Activated naive CD8-positive, alpha-beta T cell treated with anti-CD3 and anti-CD28 coated beads, Interleukin-2, amount 50 U/mL, for 24 hours (primary cell): ENCODE measurements at places on chromosomes 2 and 18.

DNA sequence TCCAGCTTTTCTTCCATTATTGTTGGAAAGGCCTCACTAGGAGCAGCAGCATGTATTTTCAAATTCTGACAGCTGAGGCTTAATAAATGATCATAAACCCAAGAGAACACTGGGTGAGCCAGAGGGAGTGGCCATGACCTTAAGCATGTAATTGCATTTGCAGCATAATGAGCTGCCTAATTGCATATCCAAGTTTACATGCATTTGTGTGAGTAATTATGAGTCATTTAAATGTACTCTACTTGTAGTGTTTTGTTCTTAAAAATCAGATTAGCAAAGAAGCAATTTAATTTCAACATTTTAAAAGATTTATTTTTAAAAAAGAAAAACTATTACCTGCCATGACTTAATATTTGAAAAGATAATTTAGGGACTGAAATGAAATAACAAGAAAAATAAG, 74.8 kb downstream of the NOL10 start:
- H3K36me3 ChIP-seq: peaks cover 28% of the 10 kb centered on the region
- no peak overlapping the region for H3K27ac ChIP-seq
- H3K4me3 ChIP-seq: no peak overlapping the region
- no peaks in the 10 kb centered on the region for H3K27me3 ChIP-seq
- H3K4me1 ChIP-seq: peaks cover 4% of the 10 kb centered on the region

GRCh38 chr18:75173125-75173432, 35.9 kb downstream of the PTGR3 start:
- no peak for DNase-seq
- peaks cover 2% of the 10 kb centered on the region for H3K27me3 ChIP-seq
- no peak overlapping the region for H3K27ac ChIP-seq
- no peaks in the 10 kb centered on the region for H3K36me3 ChIP-seq
- peaks cover 14% of the 10 kb centered on the region for H3K4me1 ChIP-seq
- no peak overlapping the region for H3K4me3 ChIP-seq

DNA sequence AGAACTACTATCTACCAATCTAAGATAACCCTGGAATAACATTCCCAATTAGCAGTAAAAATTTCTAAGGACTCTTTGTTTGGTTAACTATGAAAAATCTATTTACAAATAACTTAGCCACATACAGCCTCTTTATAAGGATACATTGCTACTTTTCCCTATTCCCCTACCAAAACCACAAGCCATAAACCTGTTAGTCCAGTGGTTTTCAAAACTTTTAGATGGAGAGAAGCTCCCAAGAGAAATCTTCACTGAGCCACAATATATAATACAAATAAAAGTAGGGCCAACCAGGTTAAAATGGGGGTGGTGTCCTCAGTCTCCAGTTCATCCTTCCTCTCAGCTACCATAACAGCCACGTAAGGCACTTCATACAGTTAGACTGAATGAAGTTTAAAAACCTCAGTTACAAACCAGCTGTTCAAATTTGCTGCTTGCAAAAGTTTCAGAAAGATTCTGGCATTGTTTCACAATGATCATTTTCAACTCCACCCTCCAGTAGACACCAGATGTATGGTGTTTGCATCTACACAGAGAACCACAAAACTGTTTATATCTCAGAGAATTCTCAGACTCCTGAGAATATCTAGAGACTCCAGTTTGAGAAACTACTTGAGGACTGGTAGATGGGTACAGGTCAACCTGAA, 26.0 kb downstream of the SOS1 start:
- peaks cover 17% of the 10 kb centered on the region for H3K36me3 ChIP-seq
- peaks cover 49% of the 10 kb centered on the region for H3K4me1 ChIP-seq
- H3K27ac ChIP-seq: no peak overlapping the region
- DNase-seq: no peak

DNA sequence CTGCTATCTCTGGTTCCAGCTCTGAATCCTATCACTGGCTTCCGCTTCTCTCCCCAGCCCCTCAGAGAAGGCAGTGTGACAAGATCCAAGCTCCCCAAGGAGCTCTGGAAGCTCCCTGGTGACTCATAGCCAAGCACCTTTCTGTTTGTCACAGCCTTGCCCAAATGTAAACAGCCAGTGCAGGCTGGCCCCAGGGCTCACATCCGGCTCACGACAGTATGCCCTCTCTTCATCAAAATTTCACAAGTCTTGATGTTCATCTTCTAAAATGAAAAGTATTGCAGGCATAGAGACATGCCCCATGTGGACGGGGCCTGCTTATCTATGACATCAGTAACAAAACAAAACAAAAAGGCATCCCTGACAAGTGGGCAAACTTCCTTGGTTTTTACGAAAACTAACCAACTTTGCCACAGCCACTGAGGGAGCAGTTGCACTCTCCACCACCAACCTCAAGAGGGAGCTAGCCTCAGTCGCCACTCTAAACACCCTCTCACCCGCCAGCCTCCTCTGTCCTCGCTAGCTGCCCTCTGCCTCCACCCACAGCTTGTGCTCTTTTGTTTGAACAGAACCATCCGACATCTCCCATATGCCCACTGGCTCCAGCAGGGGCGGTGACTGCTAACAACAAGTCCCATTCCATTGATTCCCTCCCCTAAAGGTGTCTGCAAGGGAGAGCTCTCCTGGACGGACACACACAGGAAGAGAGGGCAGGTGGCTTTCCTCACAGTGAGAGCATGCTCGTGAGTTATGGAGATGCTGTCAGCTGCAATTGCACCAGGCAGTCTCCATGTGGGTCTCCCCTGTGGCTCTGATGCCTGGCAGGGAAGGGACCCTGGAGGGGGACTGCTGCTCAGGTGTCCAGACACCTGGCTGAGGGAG, 71.0 kb upstream of the DAPL1 start:
- peak overlapping the region; percentile 15 for H3K27ac ChIP-seq
- H3K27me3 ChIP-seq: peaks cover 1% of the 10 kb centered on the region
- no peak for DNase-seq
- H3K4me1 ChIP-seq: no peaks in the 10 kb centered on the region
- H3K4me3 ChIP-seq: no peak overlapping the region
- H3K36me3 ChIP-seq: no peaks in the 10 kb centered on the region

GRCh38 chr2:238589591-238590460, 163.1 kb downstream of the ASB1 start:
- no peaks in the 10 kb centered on the region for H3K4me1 ChIP-seq
- H3K27me3 ChIP-seq: peaks cover 5% of the 10 kb centered on the region
- H3K27ac ChIP-seq: no peak overlapping the region
- no peak overlapping the region for H3K4me3 ChIP-seq
- DNase-seq: no peak
- no peaks in the 10 kb centered on the region for H3K36me3 ChIP-seq

DNA sequence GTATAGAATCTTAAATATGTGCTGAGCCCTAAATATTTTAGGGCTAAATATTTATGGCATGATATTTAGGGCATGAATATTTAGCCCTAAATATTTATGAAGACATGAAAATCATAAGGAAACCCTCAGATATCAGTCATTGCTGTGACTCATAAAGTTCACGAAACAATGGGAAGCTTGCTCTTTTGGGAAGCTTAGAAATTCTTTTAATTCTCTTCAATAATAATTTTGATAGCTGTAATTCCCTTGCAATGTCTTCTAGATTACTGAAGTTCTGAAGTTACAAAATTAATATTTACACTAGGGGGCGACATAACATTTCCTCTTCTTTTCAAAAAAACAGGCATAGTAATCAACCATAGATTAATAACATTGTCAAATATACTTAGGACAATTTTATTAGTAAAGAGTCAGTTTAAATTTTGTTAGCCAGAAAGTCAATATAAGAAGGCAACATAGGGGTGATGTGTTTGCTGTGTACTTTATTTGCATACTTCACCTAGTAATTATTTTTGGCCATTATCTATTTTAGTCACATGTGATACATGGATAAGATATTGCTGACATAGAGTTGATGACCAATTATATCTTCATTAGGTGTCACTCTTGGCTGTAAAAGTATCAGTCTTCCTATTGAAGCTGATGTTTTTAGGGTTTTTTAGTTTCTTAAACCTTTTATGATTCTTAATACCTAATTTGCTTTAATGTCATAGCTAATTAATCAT, 13.2 kb downstream of the ZNF804A start:
- H3K4me3 ChIP-seq: no peak overlapping the region
- no peak for DNase-seq
- no peaks in the 10 kb centered on the region for H3K27me3 ChIP-seq
- H3K36me3 ChIP-seq: no peaks in the 10 kb centered on the region

GRCh38 chr2:2834105-2834504, 503.0 kb upstream of the MYT1L start:
- no peaks in the 10 kb centered on the region for H3K27me3 ChIP-seq
- no peak overlapping the region for H3K27ac ChIP-seq
- no peak overlapping the region for H3K4me3 ChIP-seq
- H3K36me3 ChIP-seq: no peaks in the 10 kb centered on the region
- no peak for DNase-seq

- H3K27me3 ChIP-seq: no peaks in the 10 kb centered on the region
- no peak for DNase-seq
- no peak overlapping the region for H3K4me3 ChIP-seq
These were observed 22.5 kb upstream of the CDKL4 start for GRCh38 chr2:39266139-39266805.

DNA sequence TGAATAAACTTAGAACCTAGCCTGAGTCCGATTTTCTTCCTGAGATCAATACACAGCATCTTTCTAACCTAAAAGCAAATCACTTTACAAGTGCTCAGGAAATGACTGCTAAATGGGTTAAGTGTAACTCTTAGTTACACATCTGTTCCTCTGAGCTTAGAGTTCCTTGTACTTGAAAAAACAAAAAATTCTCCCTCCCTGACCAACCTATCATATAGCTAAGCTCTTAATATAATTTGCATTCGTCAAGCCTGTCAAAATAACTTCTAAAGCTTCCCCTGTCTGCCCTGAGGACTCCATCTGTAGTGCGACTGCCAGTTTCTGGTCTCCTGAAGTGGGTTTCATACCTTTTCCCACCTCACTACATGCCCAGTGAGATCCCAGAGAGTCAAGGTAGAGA, 190.4 kb downstream of the NCK2 start:
- H3K27me3 ChIP-seq: no peaks in the 10 kb centered on the region
- H3K4me3 ChIP-seq: no peak overlapping the region
- peaks cover 4% of the 10 kb centered on the region for H3K36me3 ChIP-seq
- no peak overlapping the region for H3K27ac ChIP-seq

- peak overlapping the region; percentile 93 for H3K27ac ChIP-seq
- no peaks in the 10 kb centered on the region for H3K27me3 ChIP-seq
- no peaks in the 10 kb centered on the region for H3K36me3 ChIP-seq
- no peak for DNase-seq
These were observed 71.4 kb downstream of the COPS8 start for GRCh38 chr2:237156857-237157779.

DNA sequence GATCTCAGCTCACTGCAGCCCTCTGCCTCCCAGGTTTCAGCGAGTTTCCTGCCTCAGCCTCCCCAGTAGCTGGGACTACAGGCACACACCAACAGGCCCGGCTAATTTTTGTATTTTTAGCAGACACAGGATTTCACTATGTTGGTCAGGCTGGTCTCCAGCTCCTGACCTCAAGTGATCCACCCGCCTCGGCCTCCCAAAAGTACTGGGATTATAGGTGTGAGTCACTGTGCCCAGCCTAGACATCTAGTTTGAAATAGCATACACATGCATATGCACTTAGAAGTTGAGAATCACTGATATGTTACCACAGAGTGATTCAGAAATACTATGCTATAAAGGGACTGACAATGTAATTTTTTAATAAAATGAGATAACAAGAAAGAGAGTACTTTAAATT, 69.8 kb upstream of the CDKL4 start:
- no peak overlapping the region for H3K27ac ChIP-seq
- no peaks in the 10 kb centered on the region for H3K4me1 ChIP-seq
- no peak for DNase-seq
- H3K36me3 ChIP-seq: peaks cover 10% of the 10 kb centered on the region

DNA sequence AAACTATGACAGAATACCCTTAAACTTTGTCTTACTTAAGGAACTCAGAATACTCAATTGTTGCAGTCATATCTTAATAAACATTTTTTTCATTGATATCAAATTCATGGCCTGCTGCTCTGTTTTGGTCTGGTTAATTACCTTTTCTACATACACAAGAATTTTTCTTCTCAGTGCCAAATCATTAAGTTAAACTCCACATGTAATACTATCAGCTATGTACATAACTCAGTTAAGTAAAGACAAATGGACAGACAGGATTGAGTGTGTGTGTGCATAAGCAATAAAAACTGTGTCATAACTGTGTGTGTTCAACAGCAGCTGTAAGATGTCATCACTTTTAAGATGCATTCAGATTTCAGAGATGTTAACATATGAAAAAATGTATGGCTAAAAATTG, 34.4 kb downstream of the VRK2 start:
- no peaks in the 10 kb centered on the region for H3K4me1 ChIP-seq
- H3K27me3 ChIP-seq: no peaks in the 10 kb centered on the region
- H3K27ac ChIP-seq: no peak overlapping the region
- no peak for DNase-seq

DNA sequence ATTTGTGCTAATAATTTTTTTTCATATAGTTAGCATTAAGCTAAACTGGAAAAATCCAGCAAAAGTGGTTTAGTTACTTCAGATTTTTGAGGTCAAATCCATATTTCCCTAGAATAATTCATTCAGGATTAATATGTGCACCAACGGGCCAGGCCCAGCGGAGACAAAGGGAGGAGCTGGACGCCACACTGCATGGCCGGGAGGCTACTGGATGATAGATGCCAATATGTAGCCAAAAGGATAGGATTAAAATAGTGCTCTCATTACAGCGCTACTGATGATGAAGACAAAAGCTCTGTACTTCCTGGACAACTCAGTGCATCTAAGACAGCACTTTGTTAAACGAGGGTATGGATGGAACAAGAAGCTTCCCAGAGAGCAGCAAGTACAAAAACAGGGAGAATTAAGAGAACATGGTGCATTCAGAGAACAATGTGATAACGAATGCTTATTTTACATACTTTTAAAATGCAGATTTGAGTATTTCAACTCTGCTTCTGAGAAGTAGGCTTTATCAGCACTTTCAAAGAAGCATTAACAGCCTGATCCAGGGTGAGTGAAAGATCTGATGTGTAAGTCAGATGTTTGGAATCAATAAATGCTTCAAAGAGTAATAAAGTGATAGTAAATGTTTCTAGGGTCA, 39.8 kb downstream of the PPP4R1 start:
- H3K4me1 ChIP-seq: no peaks in the 10 kb centered on the region
- no peak overlapping the region for H3K4me3 ChIP-seq
- peaks cover 13% of the 10 kb centered on the region for H3K36me3 ChIP-seq
- no peak overlapping the region for H3K27ac ChIP-seq
- H3K27me3 ChIP-seq: no peaks in the 10 kb centered on the region
- DNase-seq: no peak

DNA sequence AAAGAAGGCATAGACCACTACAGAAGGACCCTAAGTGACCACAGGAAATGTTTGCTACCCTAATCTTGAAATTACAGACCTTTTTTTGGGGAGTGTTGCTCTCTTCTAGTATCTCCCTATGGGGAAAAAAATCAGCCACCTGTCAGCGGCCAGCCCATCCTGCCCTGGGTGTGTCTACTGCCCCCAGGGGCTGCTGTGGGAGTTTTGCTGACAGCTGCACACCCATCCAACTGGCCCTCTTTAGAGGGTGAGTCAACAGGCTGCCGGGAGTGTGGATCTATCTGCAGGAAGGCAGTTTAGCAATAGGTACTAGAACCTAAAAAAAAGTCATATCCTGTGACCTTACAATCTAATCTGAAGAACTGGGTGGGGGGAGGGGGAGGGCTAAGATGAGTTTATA, 796 bp upstream of the DYSF start:
- peak; percentile 26 for DNase-seq
- H3K4me1 ChIP-seq: peaks cover 20% of the 10 kb centered on the region

- H3K27ac ChIP-seq: peak overlapping the region; percentile 73
- peaks cover 33% of the 10 kb centered on the region for H3K4me1 ChIP-seq
- DNase-seq: peak; percentile 13
- H3K27me3 ChIP-seq: no peaks in the 10 kb centered on the region
- peaks cover 34% of the 10 kb centered on the region for H3K36me3 ChIP-seq
- peak overlapping the region; percentile 15 for H3K4me3 ChIP-seq
These were observed 105.5 kb downstream of the ZEB2 start for GRCh38 chr2:144414324-144414845.
